Aorta (tissue), 5 donors: ENCODE measurements at places on chromosomes 5 and 9.

- DNase-seq: no peak
These were observed 441.9 kb downstream of the PLK2 start for GRCh38 chr5:58018016-58018415.

DNA sequence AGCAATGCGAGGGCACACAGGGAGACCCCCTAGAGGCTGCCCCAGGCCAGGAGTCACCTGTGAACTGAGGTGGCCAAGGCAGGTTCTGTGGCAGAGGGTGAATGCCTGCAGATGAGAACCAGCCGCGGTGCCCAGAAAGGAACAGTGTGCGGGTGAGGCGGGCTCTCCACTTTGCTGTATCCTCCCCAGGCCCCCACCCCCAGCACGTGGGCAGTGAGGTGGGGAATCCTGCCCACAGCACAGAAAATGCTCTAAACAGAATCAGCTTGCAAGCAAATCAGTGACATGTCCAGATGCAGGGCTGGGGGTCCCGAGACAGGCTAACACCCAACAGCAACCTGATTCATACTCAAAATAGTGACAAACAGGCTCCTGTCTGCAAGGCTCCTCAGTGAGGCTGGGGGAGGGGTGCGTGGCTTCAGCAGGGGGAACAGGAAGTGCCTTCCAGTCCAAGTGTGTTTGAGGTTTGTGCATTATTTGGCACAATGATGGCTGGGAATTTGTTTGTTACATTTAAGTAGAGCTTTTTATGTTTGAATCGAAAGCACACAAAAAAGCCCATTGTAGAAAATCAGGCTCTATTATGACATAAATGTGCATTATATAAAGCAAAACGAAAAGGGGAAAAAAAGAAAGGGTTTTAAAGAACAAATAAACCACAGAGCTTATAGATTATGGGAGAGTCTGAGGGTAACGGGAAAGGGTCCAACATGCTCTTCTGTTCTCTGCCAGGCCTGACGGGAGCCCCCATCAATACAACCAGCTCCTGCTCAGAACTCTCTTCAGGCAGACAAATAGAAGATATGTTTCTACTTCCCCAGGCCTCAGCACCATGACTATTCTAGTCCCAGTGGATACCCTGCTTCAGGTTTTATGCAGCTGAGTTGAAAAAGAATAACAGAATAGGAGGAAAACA, 201.3 kb downstream of the HSD17B3 start:
- DNase-seq: no peak

DNA sequence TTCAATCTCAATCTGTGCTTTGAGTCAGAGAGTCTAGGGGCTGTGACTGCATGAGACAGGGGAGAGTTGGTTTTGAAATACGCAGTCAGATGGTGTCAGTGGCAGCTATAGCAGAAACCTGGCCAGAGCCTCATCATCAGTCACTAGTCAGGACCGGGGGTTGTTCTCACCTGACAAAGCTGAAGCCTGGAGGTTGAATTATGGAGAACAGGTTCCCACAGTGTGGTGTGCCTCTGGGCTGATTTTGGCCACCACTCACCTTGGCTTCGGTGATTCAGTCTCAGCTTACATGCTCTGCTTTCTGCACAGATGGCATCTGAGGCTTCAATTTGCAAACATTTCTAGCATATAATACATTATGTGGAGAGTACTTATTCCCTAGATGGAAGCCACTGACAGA, 387.3 kb downstream of the YTHDC2 start:
- no peak for DNase-seq

DNA sequence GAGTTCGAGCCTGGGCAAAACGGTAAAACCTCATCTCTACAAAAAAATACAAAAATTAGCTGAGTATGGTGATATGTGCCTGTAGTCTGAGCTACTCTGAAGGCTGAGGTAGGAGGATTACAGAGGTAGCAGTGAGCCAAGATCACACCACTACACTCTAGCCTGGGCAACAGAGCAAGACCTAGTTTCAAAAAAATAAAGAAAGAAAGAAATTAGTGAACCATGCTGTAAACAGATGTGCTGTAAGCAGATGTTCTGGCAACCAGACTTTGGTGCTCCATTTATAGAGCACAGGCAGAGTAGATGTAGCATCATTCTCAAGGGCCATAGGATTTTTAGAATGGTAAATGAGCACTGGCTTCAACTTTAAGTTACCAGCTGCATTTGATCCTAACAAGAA, 115.4 kb downstream of the ST8SIA4 start:
- no peak for DNase-seq

DNA sequence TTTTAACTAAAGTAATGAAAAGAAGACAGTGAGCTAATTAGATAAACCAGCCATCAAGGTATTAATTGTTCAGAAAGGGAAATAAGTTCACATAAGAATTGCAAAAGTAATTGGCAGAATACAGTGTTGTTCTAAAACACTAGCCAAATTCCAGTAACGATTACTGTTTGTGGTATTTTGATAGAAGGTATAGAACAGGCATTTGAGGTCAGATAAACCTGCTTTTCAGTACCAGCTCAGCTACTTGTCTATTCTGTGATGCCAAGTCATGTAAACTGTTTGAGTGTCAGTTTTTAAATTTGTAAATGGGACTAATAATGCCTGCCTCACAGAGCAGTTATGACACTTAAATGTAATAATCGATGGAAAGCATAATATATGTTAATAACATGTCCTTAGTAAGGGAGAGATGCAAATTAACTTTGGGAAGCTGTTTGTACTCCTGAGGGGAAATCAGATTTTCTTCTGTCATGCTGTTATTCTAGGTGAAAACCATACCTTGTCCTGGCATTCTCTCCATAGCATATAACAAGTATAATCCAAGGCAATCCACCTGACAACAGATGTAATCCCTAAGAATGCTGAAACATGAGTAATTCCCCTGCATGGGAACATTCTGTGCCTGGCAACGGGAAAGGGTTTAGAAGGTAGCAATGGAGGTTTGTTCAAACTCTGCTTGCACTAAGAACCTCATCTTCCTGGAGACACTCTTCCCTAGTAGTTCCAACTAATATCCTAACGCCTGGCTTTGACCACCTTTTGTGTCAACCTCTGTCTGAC, 509.5 kb upstream of the PAPPA start:
- DNase-seq: no peak
